ENCODE measurements at places on chromosomes 6 and 20. TPM values are rescaled to one million over a fixed set of nuclear protein-coding genes. Genes with fewer than 3 reads are reported as not detected.

FKBP1C gene
- total RNA-seq: 0.84 TPM

FOXA2 gene
- not detected for total RNA-seq

DDX43 gene
- 0.71 TPM for total RNA-seq

KIF25 gene
- not detected for total RNA-seq

IRF4 gene
- total RNA-seq: 700 TPM

BFSP1 gene
- total RNA-seq: 0.24 TPM

LTV1 gene
- 61.6 TPM for total RNA-seq

PAK5 gene
- total RNA-seq: not detected

PHIP gene
- 26.1 TPM for total RNA-seq

SPTLC3 gene
- total RNA-seq: not detected

RAET1G gene
- total RNA-seq: not detected

PGC gene
- not detected for total RNA-seq

MCCD1 gene
- total RNA-seq: not detected

GLP1R gene
- not detected for total RNA-seq

CALHM4 gene
- not detected for total RNA-seq

PRDM13 gene
- 0.07 TPM for total RNA-seq
